ENCODE measurements at places on chromosomes 2 and 18.

DNA sequence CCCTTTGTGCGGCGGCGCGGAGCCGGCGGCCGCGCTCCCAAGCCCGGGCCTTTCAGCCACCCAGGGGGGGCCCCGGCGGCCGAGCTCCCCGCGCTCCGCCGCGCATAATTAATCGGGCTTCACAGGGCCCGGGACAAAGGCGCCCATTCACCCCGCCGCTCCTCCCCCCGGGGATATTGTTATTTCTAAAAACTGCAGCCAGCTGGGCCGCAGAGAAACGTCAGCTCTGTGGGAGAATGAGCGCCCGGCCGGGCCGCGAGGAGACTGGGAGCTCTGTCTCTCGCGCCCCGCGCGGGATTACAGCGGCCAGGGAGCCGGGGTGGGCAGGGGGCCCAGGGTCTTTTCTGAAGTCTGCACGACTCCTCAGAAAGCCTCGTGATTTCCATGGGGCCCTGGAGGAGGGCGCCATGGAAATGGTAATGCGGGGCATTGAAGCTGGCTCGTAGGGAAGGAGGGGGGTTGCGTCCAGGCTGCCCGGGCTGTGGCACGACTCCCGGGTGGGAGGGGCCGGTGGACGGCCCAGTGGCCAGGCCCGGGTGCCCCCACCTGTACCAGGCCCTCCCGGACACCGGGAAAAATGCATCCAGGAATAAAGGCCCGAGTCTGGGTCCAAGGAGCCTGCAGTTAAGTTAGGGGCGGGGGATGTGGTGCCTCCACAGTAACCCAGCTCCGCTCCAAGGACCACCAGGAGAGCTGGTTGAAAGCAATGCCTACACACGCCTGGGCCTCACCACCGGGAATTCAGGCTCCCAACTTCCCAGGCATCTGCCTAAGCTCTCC, 125.3 kb downstream of the ZFP36L2 start:
- peak; percentile 76 for DNase-seq
- peak overlapping the region; percentile 65 for H3K4me3 ChIP-seq

GRCh38 chr18:31876707-31877106, 66.2 kb downstream of the TRAPPC8 start:
- H3K27me3 ChIP-seq, result no peaks in the 10 kb centered on the region
- no peak for DNase-seq
- H3K36me3 ChIP-seq, result peaks cover 76% of the 10 kb centered on the region
- H3K4me3 ChIP-seq, result no peak overlapping the region

DNA sequence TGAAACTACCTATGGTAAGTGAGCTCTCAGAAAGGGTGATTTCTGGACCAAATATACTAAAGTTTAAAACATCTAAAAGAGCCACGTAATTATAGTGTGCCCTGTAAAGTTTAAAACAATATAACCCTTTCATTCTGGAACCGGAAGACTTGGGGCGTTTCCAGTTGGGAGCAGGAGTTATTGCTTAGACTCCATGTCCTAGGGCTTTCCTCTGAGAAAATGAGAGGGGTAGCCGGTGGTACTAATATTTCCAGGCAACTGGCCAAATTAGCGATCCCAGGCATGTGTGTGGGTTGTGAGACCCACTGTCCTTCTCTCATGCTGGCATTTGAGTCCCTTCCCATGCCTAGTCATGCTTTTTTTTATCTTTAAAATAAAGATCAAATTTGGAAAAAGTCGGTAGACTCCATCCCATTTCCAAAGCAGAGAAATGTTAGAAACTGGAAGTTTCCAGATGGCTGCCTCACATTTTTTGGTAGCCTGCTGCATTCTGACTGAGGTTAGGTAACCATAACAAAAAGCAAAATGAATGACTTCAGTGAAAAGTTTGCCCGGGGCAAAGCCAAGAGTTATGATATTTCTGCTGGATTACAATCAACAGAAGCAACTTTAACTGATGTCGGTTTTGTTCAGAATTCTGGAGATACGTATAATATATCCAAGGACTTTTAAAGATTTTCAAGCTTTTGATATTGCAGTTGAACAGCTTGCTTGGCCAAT, 227.4 kb downstream of the SS18 start:
- no peaks in the 10 kb centered on the region for H3K4me1 ChIP-seq
- H3K4me3 ChIP-seq, result no peak overlapping the region
- H3K27ac ChIP-seq, result no peak overlapping the region
- peaks cover 10% of the 10 kb centered on the region for H3K27me3 ChIP-seq
- DNase-seq, result no peak

GRCh38 chr2:202510911-202511310, 123.9 kb upstream of the FAM117B start:
- peaks cover 21% of the 10 kb centered on the region for H3K36me3 ChIP-seq
- no peak overlapping the region for H3K27ac ChIP-seq
- no peaks in the 10 kb centered on the region for H3K27me3 ChIP-seq
- DNase-seq, result no peak

DNA sequence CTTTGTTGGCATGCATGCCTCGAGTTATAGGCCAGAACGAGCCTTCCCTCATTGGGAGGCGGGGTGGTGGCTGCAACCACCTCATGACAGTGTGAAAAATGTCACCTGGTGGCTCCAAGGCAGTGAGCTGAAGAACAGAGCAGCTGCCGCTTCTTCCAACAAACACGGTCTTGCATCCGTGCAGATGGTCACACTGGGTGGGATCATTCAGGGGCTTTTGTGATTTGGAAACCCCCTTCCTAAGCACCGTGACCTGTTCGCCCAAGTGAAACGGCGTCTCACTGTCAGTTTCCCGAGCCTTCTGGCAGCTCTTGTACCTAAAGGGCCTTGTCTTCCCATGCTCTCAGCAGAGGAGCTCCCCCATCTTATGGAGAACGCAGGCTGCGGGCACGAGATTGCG, 159.7 kb downstream of the NAPG start:
- H3K4me3 ChIP-seq, result no peak overlapping the region
- H3K36me3 ChIP-seq, result no peaks in the 10 kb centered on the region
- no peak for DNase-seq
- no peak overlapping the region for H3K27ac ChIP-seq
- no peaks in the 10 kb centered on the region for H3K4me1 ChIP-seq
- H3K27me3 ChIP-seq, result peaks cover 1% of the 10 kb centered on the region

DNA sequence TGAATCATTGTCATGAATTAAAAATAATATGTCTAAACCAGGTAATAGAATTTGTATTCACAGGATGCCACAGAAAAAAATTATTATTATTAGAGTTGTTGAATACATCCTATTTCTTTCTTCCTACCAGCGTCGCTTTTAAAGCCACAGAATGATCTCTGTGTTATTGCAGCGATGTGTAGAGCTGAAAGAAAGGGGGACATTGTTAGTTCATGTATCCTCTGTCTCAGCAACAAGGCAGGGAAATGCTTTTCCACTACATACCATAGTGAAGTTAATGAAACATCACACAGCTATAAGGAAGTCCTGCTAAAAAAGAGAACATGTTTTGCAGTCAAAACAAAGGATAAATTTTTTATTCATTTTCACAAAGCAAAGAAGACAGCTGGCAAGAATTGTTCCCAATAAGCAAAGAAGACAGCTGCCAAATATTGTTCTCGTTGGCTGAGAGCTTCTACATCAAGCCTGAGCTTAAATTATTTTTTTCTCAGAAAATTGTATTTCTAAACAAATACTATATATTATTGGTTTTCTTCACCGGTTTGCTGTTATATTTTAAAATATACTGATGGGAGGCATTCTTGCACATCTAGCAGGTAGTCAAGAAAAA, 1234.4 kb downstream of the SUCLG1 start:
- DNase-seq, result no peak
- H3K36me3 ChIP-seq, result no peaks in the 10 kb centered on the region
- no peak overlapping the region for H3K27ac ChIP-seq

DNA sequence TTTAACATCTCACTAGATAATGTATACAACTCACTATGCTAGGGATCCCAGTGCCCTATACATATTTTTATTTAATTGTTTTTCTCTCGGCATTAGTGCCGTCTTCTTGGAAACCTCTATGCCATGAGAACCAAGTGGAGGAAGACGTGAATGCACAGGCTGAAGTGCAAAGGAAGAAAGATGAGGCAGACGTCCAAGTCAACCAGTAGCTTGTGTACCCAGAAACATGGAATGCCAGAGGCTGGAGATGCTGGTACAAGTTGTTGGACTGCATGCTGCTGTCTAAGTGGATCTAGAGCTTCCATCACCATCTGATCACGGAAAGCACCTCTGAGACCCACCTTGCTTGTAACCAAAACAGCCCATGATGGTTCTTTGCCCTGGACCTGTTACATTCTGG, 12.5 kb upstream of the GEMIN6 start:
- no peaks in the 10 kb centered on the region for H3K36me3 ChIP-seq
- no peak overlapping the region for H3K27ac ChIP-seq
- no peaks in the 10 kb centered on the region for H3K4me1 ChIP-seq
- H3K4me3 ChIP-seq, result no peak overlapping the region
- DNase-seq, result no peak
- H3K27me3 ChIP-seq, result no peaks in the 10 kb centered on the region

DNA sequence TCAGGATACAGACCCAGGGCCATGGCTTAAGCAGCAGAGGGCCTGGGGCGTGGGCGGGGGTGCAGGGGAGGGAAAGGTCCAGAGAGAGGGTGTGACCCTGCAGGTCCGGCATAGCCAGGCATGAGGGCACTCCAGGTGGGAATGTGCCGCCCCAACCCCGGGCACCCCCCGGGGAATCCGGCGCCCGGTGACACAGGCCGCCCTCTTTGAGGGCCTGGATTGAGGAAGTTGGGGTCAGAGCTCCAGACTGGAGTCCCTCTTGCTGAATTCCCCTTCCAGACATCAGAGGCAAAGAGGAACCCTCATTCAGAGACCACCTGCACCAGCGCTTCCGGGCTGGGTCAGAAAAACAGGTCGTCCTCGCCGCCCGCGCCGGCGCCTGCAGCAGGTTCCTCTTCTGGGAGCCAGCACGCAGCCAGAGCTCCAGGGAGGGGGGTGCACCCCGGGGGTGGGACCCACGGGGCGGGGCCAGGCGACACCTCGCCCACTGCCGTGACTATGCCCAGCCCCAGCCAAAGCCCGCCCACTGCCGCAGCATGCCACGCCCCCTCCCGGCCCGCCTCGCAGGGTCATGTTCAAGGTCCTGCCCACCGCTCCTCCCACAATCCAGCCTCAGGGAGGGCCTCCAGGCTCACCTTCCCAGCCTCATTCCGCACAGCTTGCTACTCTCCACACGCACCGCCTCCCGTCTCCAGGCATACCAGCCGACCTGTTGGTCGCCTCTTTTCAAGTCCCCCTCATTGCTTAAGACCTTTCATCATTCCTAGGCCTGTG, 98.3 kb upstream of the ID2 start:
- peaks cover 39% of the 10 kb centered on the region for H3K4me1 ChIP-seq
- no peaks in the 10 kb centered on the region for H3K36me3 ChIP-seq
- peak; percentile 95 for DNase-seq
- peak overlapping the region; percentile 40 for H3K4me3 ChIP-seq
- no peaks in the 10 kb centered on the region for H3K27me3 ChIP-seq

- H3K27ac ChIP-seq, result no peak overlapping the region
- H3K4me3 ChIP-seq, result no peak overlapping the region
- no peaks in the 10 kb centered on the region for H3K27me3 ChIP-seq
- DNase-seq, result no peak
- H3K36me3 ChIP-seq, result no peaks in the 10 kb centered on the region
Measured at GRCh38 chr2:187644981-187645380, 90.7 kb upstream of the TFPI start.

DNA sequence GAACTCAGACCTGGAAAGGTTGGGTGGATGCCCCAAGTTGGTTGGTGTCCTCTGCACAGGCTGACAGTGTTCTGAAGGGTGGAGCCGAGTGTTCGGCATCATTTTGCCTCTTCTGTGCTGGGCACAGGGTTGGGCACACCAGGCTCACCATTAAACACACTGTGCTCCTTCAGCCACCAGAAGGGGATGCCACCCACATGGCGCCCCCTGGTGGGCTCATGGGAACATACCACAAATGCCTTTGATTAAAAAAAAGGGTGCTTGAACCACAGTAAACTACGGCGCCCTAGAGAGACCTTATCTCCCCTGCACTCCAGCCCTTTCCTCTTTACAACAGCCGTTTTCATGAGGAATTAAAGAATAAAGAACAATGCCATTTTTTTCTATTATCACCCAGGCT, 89.4 kb downstream of the CELF4 start:
- no peaks in the 10 kb centered on the region for H3K36me3 ChIP-seq
- H3K27me3 ChIP-seq, result peaks cover 89% of the 10 kb centered on the region
- H3K27ac ChIP-seq, result no peak overlapping the region
- H3K4me3 ChIP-seq, result no peak overlapping the region

DNA sequence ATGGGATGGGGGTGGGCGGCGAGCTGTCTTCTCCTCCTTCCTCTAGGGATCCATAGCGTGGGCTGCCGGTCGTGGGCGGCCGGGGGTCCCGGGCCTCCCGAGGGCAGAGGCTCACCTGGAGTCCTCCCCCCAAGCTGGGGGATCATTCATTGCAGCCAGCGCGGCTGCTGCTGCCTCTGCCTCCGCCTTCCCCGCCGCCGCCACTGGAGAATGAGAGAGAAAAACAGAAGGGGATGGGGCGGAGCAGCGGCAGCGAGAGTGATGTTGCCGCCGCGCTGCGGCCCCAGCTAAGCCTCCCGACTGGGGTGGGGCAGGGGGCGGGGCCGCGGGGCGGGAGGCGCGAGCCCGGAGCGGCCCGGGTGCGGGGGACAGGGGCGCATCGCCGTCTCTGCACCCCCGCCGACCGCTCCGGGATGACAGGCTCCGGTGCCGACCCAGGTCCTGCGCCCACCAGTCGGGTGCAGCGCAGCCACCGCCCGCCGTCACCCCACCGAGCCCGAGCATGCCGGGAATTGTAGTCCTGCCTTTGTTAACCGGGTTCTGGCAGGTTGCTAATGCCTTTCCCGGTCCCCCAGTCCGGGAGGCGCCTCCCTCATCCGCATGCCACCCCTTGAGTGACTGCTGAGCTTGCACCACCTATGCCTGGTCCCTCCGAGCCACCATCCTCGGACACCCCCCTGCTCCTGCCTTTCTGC, at the start of gene KIF3C:
Gene KIF3C, minus strand, starts transcription at position 225 of the 695 bp plus-strand sequence. CDS start 580 bp downstream, outside the sequence.
- H3K27me3 ChIP-seq, result no peaks in the 10 kb centered on the region
- DNase-seq, result peak; percentile 65
- H3K4me3 ChIP-seq, result peak within 1 kb of the TSS; percentile 78
- peak within 1 kb of the TSS; percentile 70 for H3K27ac ChIP-seq
- peaks cover 25% of the 10 kb centered on the region for H3K4me1 ChIP-seq
- no peaks in the 10 kb centered on the region for H3K36me3 ChIP-seq

GRCh38 chr18:60162388-60162787, 210.2 kb downstream of the MC4R start:
- no peaks in the 10 kb centered on the region for H3K36me3 ChIP-seq
- no peaks in the 10 kb centered on the region for H3K4me1 ChIP-seq
- DNase-seq, result no peak
- H3K27me3 ChIP-seq, result no peaks in the 10 kb centered on the region
- H3K27ac ChIP-seq, result no peak overlapping the region
- H3K4me3 ChIP-seq, result no peak overlapping the region

- H3K27me3 ChIP-seq, result peaks cover 51% of the 10 kb centered on the region
- H3K36me3 ChIP-seq, result no peaks in the 10 kb centered on the region
- no peaks in the 10 kb centered on the region for H3K4me1 ChIP-seq
- H3K4me3 ChIP-seq, result no peak overlapping the region
- H3K27ac ChIP-seq, result no peak overlapping the region
Measured at GRCh38 chr2:65866148-65866547, 433.7 kb upstream of the SPRED2 start.
